Pons (tissue), 1 donor: ENCODE measurements at places on chromosomes 2 and 18.

GRCh38 chr2:24919037-24919505, 966 bp downstream of the ADCY3 start:
- DNase-seq, result no peak

GRCh38 chr2:82985572-82986197, 1473.4 kb downstream of the SUCLG1 start:
- no peak for DNase-seq

DNA sequence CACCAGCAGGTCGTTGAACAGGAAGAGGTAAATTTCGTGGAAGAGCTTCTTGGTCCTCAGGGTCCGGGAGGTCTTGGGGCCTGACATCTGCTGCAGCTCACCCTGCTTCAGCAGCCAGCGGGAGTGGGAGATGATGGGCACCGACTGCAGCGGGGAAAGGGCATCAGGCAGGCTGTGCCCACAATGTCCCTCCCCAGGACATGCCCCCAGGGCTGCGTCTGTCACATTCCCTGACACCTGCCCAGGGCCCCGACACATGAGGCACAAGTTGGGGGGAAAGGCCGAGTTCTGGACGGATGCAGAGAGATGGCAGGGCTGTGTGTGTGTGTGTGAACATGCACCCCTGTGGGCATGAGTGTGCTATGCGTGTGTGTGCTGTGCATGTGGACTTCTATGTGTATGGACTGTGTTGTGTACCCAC, 13.9 kb downstream of the SNORC start:
- DNase-seq, result no peak

DNA sequence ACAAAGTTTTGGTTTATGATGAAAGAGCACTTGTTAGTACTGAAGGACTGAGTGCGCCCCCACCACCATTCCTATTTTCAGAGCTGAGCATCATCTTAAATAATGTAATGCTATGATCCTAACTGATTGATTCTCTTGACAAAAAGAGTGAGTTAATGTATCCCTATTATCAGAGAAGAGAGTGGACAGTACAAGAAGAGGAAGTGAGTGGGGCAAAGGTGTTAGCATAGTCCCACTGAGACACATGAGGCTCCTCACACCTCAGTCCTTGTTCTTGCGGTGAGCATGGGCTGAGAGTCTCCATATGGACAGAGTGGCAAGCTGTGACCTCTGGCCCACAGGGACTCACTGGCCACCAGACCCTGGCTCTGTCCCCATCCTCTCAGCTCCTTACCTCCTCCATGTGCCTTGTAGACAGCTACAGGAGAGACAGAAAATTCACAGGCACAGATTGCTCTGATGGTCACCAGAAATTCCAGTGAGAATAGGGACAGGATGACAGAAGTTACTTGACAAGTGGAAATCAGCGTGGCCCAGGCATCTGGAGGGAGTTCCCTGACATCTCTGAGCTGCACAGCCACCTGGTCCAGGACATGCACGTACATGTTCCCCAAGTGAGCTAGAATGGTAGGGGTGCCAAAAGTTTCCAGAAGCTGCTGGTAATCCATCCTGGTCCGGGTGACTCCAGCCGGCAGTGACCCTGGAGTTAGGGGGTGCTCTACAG, 32.6 kb downstream of the NAPG start:
- no peak for DNase-seq
